NCI-H82 (cell line): ENCODE measurements at places on chromosomes 7 and 10.
A peak's percentile ranks its signal among the peaks of the same experiment; 100 is the strongest.

- no peak for DNase-seq
These were observed 55.9 kb downstream of the VOPP1 start for GRCh38 chr7:55516409-55516808.

- no peak for DNase-seq
These were observed 374.9 kb upstream of the CELF2 start for GRCh38 chr10:10642751-10643150.

DNA sequence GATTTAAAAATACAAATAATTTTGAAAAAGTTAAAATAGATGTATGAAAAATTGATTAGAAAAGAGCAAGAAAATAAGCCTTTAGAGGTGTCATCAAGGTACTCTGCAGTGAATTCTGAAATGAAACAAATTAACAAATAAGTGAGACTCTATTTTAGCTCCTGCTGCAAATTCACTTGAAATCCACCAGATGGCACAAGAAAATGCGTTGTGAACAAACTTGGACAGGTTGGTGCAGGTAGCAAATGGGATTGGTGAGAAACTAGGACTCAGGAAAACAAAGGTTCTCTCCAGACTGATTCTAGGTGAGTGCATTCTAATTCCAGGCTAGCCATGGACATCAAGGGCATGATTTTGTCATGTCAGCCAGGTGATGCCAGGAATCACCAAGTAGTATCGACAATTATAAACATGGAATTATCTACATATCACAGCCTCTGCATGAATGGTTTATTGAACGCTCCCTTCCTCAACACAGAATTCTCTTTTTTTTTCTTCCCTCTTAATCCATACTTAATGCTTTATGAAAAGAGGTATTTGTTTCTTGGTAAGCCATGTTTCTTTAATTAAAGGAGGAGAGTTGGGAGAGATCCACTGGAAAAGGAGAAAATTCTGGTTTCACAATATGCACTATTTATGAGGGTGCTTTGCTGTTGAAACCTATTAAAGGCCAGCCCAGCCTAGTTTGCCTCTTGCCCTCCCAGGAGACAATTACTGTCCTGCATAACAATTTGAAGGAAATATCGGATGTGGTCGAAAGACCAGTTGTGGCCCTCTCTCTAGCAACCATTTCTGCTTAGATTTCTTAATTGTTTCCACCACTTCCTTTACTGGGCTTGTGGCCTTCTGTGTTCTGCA, 118.1 kb downstream of the ZNF365 start:
- peak; percentile 6 for DNase-seq

- no peak for DNase-seq
These were observed 21.0 kb downstream of the NUDT13 start for GRCh38 chr10:73131301-73131700.

- DNase-seq = no peak
These were observed 135.9 kb downstream of the ARHGAP22 start for GRCh38 chr10:48468866-48469511.

DNA sequence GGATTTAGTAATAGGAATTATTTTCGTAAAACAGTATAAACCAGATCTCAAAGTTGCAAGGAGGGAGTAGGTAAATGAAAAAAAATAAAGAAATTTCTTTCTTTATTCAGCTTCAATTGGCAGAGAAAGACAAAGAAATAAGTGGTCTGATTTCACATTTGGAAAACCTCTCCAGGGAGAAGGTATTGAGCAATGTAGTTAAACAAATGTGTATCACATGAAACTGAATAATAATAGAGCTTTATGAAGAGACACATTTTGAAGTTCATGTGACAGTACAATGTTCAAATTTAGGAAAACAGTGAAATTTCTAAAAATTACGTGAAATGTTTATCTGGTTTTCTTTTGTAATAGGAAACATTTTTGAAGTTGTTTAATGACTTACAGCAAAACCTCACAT, 63.0 kb downstream of the TAX1BP1 start:
- no peak for DNase-seq

- no peak for DNase-seq
These were observed 522.0 kb upstream of the LRRN3 start for GRCh38 chr7:110568932-110569331.

DNA sequence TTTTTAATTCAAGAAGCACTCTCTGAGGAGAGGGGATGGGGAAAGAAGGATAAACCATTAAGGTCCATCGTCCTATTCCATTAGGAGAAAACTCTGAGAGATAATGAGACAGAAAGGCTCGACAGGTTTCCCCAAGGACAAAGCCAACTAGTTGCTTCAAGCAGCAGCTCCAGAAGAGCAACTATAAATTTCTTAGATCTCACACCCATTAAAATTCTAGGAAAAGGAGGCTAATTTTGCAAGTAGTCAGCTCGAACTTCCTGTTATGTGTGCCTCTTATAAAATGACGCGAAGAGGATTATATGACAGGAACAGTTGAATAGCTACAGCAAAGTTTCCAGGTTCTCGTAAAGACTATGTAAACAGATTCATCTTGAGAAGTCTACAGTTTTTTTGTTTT, 52.0 kb upstream of the ST8SIA6 start:
- no peak for DNase-seq

- DNase-seq = no peak
These were observed 7.6 kb upstream of the SUPV3L1 start for GRCh38 chr10:69172241-69172982.

- DNase-seq = no peak
These were observed 17.5 kb downstream of the CTNNA3 start for GRCh38 chr10:67678335-67678974.

DNA sequence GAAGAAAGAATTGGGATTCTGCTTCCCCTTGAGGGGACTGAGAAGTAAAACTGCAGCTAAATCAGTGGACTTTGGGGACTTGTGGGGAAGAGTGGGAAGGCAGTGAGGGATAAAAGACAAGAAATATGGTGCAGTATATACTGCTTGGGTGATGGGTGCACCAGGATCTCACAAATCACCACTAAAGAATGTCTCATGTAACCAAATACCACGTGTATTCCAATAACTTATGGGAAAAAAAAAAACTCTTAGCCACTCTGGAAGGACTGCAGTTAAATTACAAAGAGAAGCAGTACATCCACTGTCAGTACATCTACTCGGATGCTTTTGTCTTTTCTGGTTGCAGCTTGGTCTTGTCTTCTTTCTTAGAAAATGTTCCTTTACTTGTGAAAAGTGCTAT, 27.4 kb upstream of the GOT1 start:
- no peak for DNase-seq

GRCh38 chr7:117606132-117606531, 126.3 kb downstream of the CFTR start:
- DNase-seq = no peak
